ENCODE measurements at places on chromosomes 7 and 10. TPM values are rescaled to one million over a fixed set of nuclear protein-coding genes. Genes with fewer than 3 reads are reported as not detected.

GRCh38 chr10:43082087-43082486 lies 5.2 kb downstream of the RET start:
- no peak for DNase-seq

GRCh38 chr7:68014031-68014736 lies 1017.6 kb downstream of the TYW1 start:
- no peak for DNase-seq

GRCh38 chr7:37488163-37488764 lies 39.6 kb upstream of the ELMO1 start:
- DNase-seq = no peak

Gene HECTD2
- polyA plus RNA-seq = 2.2 TPM

Gene OR6B1
- polyA plus RNA-seq = not detected
